Naive thymus-derived CD8-positive, alpha-beta T cell (primary cell): ENCODE measurements at places on chromosomes 11 and 22.

DNA sequence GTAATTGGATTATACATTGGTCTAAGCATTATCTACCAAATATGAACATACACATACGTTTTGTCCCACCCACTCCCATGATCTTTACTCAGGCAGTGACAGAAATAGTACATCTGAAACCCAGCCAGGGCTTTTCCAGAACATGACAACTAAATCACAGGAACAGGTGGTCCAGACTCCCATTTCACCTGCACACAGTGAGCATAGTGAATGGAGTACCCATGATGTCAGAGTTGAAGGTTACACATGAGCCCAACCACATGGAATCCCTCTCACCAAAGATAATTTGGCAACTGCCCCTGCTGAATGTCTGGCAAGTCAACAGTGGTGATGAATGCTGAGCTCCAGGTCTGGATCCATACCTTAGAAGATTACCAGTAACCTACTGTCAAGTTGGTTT, 411.9 kb upstream of the LUZP2 start:
- no peak overlapping the region for H3K4me3 ChIP-seq
- no peak overlapping the region for H3K27ac ChIP-seq
- H3K36me3 ChIP-seq: no peaks in the 10 kb centered on the region
- no peaks in the 10 kb centered on the region for H3K27me3 ChIP-seq
- DNase-seq: no peak

GRCh38 chr11:132962041-132962440, 570.3 kb downstream of the OPCML start:
- H3K4me1 ChIP-seq: no peaks in the 10 kb centered on the region
- DNase-seq: no peak
- H3K27ac ChIP-seq: no peak overlapping the region
- H3K27me3 ChIP-seq: peaks cover 23% of the 10 kb centered on the region

- peaks cover 1% of the 10 kb centered on the region for H3K27me3 ChIP-seq
- no peaks in the 10 kb centered on the region for H3K36me3 ChIP-seq
- H3K4me3 ChIP-seq: no peak overlapping the region
- DNase-seq: no peak
These were observed 10.7 kb upstream of the MTMR3 start for GRCh38 chr22:29872144-29872893.

DNA sequence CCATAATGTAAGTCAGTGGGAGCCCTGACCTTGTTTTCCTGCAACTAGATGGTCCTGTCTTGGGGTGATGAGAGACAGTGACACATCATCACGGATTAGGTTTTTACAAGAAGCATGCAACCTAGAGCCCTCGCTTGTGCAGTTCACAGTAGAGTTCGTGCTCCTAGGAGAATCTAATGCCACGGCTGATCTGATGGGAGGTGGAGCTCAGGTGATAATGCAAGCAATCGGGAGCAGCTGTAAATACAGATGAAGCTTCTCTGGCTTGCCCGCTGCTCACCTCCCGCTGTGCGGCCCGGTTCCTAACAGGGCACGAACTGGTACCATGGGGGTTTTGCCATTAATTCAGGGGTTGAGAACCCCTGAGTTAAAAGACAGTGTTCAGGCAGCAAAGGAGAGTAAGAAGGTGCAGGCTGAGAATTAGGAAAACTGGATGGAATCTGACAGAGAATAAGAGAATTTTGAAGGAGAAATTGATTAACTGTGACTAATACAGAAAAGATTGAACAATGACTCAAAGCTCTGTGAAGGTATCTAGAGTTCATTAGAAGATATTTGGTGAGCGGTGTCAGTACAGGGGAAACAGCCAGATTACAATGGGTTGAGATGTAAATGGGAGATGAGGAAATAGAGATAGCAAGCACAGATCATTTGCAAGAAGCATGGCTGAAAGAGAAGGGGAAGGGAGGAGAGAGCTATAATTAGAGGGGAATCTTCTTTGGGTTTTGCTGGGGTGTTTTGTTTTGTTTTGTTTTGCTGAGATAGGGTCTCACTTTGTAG, 21.0 kb downstream of the WEE1 start:
- no peak overlapping the region for H3K27ac ChIP-seq
- no peaks in the 10 kb centered on the region for H3K27me3 ChIP-seq
- DNase-seq: no peak
- no peak overlapping the region for H3K4me3 ChIP-seq
- H3K36me3 ChIP-seq: no peaks in the 10 kb centered on the region

GRCh38 chr11:110345743-110346142, 49.3 kb upstream of the RDX start:
- H3K36me3 ChIP-seq: no peaks in the 10 kb centered on the region
- no peak for DNase-seq
- no peak overlapping the region for H3K27ac ChIP-seq
- H3K4me1 ChIP-seq: peaks cover 15% of the 10 kb centered on the region
- H3K27me3 ChIP-seq: no peaks in the 10 kb centered on the region
- no peak overlapping the region for H3K4me3 ChIP-seq

- no peak overlapping the region for H3K27ac ChIP-seq
- DNase-seq: no peak
- peaks cover 2% of the 10 kb centered on the region for H3K27me3 ChIP-seq
- H3K4me3 ChIP-seq: peak overlapping the region; percentile 66
- peaks cover 11% of the 10 kb centered on the region for H3K4me1 ChIP-seq
- H3K36me3 ChIP-seq: no peaks in the 10 kb centered on the region
These were observed 35.9 kb downstream of the APOL3 start for GRCh38 chr22:36124666-36125065.

- no peak for DNase-seq
- peaks cover 8% of the 10 kb centered on the region for H3K4me1 ChIP-seq
- peak overlapping the region; percentile 11 for H3K27ac ChIP-seq
- no peak overlapping the region for H3K4me3 ChIP-seq
- H3K27me3 ChIP-seq: no peaks in the 10 kb centered on the region
- H3K36me3 ChIP-seq: peaks cover 9% of the 10 kb centered on the region
These were observed 6.4 kb downstream of the IRF7 start for GRCh38 chr11:609341-609811.

DNA sequence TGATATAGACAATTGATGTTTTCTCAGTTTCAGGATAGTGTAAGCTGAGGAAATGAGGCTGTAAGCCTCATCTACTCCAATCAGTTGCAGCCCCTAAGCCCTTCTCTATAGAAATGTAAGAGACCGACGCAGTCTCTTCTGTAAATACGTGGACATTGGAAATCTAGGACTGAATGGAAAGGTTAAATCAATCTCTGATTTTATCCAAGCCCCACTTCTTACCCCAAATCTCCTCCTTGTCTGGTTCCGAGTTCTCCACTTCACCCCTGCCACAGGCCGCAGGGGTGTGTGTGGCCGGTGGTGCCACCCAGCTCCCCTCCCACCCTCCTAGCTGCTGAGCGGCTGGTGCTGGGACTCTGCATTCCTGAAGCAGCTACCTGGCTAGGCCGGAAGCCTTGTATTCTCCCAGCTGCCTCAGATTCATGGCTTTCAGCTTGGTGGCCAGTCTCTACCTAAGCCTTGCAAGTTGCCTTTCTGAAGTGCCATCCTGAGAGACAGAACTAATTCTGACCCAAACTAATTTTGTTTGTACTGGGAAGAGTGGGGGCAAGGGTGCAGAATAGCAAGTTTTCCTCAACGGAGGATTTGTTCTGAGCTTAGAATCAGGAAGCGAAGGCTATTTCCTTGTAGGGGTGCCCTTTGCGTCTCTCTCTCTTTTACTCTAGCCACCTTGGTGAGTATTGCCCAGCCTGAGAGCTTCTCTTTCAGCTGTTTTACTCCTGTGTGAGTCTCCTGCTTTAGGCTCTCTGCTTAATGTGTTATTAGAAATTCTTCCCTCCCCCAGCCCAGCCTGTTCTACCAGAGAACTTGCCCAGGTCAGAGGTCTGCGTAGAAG, 749 bp downstream of the VWA5A start:
- H3K27ac ChIP-seq: peak overlapping the region; percentile 23
- H3K4me3 ChIP-seq: peak overlapping the region; percentile 92
- H3K36me3 ChIP-seq: peaks cover 25% of the 10 kb centered on the region
- peaks cover 25% of the 10 kb centered on the region for H3K4me1 ChIP-seq
- DNase-seq: peak; percentile 12

DNA sequence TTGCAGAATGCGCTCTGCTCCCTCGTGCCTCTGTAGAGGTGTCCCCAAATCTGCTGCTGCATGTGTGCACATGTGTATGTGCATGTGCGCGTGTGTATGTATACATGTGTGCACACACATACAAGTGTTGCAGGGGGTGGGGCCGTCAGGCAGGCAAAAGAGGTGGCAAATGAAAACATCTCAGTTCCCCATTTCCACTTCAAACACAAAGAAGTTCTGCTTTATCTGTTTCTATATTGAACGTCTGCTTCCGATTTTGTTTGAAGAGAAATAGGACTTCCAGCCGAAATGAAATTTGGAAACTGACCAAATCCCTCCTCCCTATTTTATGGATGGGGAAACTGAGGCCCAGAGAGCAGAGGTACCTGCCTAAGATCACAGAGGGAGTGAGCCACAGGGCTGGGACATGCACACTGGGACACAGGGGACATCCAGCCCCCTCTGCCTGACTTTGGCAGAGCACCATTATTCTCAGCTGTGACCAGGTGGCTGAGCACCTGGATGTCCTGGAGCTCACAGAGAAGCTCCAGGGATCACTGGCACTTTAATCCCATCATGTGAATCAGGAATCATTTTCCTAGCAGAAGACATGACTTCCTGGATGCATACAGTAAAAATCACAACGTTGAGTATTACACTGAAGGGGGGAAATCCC, 41.2 kb upstream of the ALX4 start:
- no peaks in the 10 kb centered on the region for H3K36me3 ChIP-seq
- no peak for DNase-seq
- peaks cover 13% of the 10 kb centered on the region for H3K4me1 ChIP-seq
- no peak overlapping the region for H3K27ac ChIP-seq

DNA sequence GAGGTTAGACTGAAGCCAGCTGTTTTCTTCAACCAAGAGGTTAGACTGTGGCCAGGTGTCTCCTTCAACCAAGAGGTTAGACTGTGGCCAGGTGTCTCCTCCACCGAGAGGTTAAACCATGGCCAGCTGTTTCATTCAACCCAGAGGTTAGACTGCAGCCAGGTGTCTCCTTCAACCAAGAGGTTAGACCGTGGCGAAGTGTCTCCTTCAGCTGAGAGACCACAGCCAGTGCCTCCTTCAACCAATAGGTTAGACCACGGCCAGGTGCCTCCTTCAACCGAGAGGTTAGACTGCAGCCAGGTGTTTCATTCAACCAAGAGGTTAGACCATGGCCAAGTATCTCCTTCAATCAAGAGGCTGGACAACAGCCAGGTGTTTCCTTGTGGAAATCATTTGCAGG, 498.1 kb downstream of the TBC1D22A start:
- H3K4me3 ChIP-seq: no peak overlapping the region
- no peaks in the 10 kb centered on the region for H3K4me1 ChIP-seq
- no peaks in the 10 kb centered on the region for H3K36me3 ChIP-seq
- no peak for DNase-seq
- no peak overlapping the region for H3K27ac ChIP-seq

DNA sequence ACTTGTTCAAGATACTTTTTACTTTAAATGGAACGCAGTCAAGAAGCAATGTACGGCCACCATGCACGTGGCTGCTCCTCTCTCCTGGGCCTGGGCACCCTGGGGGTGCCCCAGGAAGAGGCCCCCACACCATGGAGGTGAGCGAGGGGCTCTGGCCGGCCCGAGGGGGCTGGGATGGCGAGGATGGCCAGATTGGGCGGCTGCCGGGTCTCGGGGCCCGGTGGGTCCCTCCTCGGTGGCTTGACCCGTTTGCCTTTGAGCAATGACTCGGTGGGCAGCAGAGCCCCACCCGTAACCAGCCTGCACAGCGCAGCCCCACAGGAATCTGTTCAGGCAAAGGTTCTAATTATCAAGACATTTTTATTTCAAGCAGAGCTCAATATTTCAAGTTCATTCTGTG, 167.4 kb downstream of the BRD1 start:
- H3K27ac ChIP-seq: no peak overlapping the region
- H3K36me3 ChIP-seq: peaks cover 2% of the 10 kb centered on the region
- no peaks in the 10 kb centered on the region for H3K27me3 ChIP-seq
- DNase-seq: no peak
- H3K4me1 ChIP-seq: peaks cover 30% of the 10 kb centered on the region
- H3K4me3 ChIP-seq: no peak overlapping the region

DNA sequence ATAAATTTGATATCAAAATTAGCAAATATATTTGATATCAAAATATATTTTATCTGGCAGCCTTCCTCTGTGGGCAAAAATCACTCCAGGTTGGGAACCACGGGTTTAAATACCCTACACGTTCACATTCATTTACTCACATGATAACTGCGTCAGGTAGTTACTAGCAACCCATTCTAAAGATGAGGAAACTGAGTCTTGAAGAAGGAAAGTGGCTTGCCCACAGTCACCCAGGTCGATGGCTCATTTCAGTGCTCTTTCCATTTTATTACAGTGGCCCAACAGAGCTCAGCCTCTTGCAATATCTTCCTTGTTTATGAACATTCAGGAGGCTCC, 19.2 kb upstream of the CDON start:
- no peak overlapping the region for H3K27ac ChIP-seq
- peaks cover 2% of the 10 kb centered on the region for H3K27me3 ChIP-seq
- no peak for DNase-seq
- no peaks in the 10 kb centered on the region for H3K36me3 ChIP-seq
- H3K4me3 ChIP-seq: no peak overlapping the region
- H3K4me1 ChIP-seq: peaks cover 28% of the 10 kb centered on the region

GRCh38 chr11:93845181-93846092, 5.0 kb downstream of the VSTM5 start:
- H3K4me3 ChIP-seq: no peak overlapping the region
- no peaks in the 10 kb centered on the region for H3K36me3 ChIP-seq
- no peaks in the 10 kb centered on the region for H3K4me1 ChIP-seq
- peaks cover 9% of the 10 kb centered on the region for H3K27me3 ChIP-seq
- no peak for DNase-seq
- H3K27ac ChIP-seq: no peak overlapping the region

GRCh38 chr11:93160808-93161207, 37.0 kb downstream of the SLC36A4 start:
- H3K36me3 ChIP-seq: peaks cover 65% of the 10 kb centered on the region
- no peaks in the 10 kb centered on the region for H3K27me3 ChIP-seq
- no peak overlapping the region for H3K27ac ChIP-seq
- no peak for DNase-seq
- no peaks in the 10 kb centered on the region for H3K4me1 ChIP-seq

GRCh38 chr11:65433657-65434056, 11.1 kb downstream of the NEAT1 start:
- DNase-seq: no peak
- no peak overlapping the region for H3K4me3 ChIP-seq
- peaks cover 38% of the 10 kb centered on the region for H3K36me3 ChIP-seq

GRCh38 chr11:10301656-10302358, 3.1 kb upstream of the ADM start:
- H3K27ac ChIP-seq: no peak overlapping the region
- no peaks in the 10 kb centered on the region for H3K36me3 ChIP-seq
- DNase-seq: no peak
- H3K4me3 ChIP-seq: peak overlapping the region; percentile 99
- H3K27me3 ChIP-seq: peaks cover 12% of the 10 kb centered on the region

GRCh38 chr11:10118865-10119264, 175.2 kb downstream of the SBF2 start:
- H3K27ac ChIP-seq: no peak overlapping the region
- no peaks in the 10 kb centered on the region for H3K4me1 ChIP-seq
- H3K36me3 ChIP-seq: peaks cover 17% of the 10 kb centered on the region

GRCh38 chr11:129639300-129639699, 176.3 kb upstream of the TMEM45B start:
- no peak overlapping the region for H3K4me3 ChIP-seq
- H3K4me1 ChIP-seq: peaks cover 8% of the 10 kb centered on the region
- DNase-seq: no peak
- H3K36me3 ChIP-seq: no peaks in the 10 kb centered on the region
- no peak overlapping the region for H3K27ac ChIP-seq
